ENCODE measurements at places on chromosomes 12 and 14.

- no peak for DNase-seq
Measured at GRCh38 chr14:63501429-63501828, 41.7 kb downstream of the PPP2R5E start.

- DNase-seq = no peak
Measured at GRCh38 chr14:100214770-100215083, 24.2 kb upstream of the YY1 start.

DNA sequence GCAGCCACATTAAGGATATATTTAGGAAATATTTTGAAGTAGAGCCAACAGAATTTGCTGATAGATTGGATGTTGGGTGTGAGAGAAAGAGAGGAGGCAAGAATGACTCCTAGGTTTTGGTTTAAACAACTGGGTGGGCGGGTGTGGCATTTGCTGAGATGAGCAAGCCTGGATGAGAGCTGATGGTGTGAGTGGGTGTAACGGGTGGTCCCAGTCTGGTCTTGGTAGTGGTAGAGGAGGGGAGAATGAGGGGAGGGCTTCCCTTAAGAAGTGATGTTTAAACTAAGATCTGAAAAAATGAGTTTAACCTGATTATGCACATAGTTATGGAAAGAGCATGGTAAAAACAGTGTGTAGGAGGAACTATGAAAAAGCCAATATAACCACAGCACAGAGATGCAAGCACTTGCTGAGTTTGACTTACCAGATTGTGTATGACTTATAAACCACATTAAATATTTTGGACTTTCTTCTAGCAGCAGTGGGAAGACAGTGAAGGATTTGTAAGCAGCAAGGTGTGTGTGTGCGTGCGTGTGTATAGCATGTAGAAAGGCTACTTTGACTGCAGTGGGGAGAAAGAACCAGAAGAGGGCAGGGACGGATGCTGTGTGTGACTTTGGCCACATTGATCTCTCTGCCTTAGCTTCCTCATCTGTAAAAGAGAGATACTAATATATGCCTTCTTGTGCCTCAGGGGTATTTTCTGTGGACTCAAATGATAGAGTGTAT, 139.7 kb downstream of the PRIMA1 start:
- peak; percentile 50 for DNase-seq

- DNase-seq = peak; percentile 62
Measured at GRCh38 chr14:21069388-21070082, 569 bp upstream of the ARHGEF40 start.

DNA sequence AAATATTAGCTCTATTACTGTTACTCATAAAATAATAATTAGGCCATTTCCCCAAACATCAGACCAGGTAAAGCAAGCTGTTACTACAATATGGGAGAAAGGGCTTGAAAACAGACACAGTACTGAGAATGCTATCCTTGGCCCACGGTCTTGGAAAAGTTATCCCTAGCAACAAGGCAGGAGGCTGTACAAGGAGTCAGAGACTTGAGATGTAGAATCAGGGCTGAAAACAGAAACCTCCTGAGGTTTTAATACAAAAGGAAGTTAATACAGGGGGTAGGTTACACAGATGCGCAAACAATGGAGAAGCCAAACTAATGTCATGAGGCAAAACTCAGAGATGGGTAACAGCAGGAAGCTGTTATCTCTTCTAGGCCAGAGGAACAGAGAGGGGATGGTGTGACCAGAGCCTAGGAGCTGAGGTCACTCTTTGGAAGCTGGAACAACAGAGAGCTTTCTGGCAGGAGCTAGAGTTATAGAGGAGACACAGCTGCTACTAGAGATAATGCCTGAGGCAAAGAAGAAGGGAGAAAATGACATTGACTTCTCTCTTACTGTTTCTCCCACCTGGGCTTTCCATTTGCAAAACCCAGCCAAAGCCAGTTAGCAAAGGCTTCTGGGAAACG, 248.8 kb downstream of the SUDS3 start:
- DNase-seq = no peak

DNA sequence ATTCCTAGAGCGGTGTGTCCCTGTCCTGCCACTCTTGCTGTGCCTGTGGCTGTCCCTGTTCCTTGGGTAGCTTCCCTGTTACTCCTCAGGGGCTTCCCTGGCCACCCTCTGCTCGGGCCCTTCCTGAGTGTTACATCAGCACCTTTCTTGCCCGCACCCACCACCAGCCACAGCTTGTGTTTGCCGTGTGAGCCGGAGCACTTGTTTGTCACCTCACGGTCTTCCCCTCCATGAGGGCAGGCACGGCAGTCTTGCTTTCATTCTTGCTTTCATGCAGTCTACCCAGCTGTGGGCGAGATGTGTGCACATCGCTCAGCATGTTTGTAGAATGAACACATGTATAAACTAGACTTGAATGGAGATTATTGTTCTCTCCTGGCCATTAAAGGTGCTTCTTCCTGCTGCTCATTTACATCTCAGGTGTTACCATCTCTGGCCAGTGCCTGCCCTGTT, 42.0 kb downstream of the TRAF3 start:
- no peak for DNase-seq

DNA sequence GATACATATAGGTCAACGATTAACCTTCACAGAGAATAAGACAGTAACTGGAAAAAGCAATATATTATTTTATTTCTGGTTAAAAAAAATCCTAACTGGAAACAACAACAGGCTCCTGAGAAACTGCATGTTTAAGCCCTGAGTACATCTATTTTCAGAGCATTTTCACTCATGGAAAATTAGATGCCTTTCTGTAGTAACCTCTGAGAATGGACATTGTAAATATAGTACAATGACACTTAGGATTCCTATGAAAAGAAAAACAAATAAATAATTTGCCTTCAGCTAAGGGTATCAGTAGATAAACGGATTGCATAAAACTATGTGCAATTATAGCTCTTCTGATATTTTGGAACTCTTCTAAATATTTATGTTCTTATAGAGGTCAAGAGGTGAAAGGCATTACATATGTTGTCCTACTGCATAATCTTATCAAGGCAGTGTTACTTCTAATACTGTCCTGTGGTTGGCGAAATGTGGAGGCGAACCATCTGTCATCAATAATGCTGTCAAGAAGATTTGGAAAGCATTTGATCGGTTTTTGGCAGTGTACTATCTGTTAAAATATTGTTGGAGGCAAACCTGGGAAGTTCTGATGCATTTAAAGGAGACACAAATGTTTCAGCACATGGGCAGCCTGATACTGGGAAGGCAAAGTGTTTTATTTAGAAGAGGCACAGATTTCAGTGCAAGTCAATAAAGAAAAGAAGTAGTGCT, 381.8 kb downstream of the BTG1 start:
- DNase-seq = peak; percentile 60

- no peak for DNase-seq
Measured at GRCh38 chr14:67539116-67539515, 6.0 kb downstream of the PLEKHH1 start.

- DNase-seq = peak; percentile 23
Measured at GRCh38 chr14:23321572-23322547, 603 bp downstream of the PABPN1 start.

DNA sequence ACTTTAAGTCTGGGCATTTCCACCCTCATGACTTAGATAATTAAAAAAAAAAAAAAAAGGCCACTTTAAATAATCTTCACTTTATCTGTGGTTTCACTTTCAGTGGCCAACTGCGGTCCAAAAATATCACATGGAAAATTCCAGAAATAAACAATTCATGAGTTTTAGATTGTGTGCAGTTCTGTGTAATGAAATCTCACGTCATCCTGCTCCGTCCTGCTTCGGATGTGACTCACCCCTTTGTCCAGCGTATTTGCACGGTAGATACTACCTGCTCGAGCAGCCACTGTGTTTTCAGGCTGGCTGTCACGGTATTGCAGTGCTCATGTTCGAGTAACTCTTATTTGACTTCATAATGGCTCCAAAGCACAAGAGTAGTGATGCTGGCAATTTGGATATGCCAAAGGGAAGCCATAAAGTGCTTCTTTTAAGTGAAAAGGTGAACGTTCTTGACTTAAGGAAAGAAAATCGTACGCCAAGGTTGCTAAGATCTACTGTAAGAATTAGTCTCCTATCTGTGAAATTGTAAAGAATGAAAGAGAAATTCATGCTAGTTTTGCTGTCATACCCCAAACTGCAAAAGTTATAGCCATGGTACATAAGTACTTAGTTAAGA, 2.4 kb downstream of the E2F7 start:
- no peak for DNase-seq

GRCh38 chr14:21106498-21107282, 5.8 kb downstream of the TMEM253 start:
- DNase-seq = peak; percentile 94

DNA sequence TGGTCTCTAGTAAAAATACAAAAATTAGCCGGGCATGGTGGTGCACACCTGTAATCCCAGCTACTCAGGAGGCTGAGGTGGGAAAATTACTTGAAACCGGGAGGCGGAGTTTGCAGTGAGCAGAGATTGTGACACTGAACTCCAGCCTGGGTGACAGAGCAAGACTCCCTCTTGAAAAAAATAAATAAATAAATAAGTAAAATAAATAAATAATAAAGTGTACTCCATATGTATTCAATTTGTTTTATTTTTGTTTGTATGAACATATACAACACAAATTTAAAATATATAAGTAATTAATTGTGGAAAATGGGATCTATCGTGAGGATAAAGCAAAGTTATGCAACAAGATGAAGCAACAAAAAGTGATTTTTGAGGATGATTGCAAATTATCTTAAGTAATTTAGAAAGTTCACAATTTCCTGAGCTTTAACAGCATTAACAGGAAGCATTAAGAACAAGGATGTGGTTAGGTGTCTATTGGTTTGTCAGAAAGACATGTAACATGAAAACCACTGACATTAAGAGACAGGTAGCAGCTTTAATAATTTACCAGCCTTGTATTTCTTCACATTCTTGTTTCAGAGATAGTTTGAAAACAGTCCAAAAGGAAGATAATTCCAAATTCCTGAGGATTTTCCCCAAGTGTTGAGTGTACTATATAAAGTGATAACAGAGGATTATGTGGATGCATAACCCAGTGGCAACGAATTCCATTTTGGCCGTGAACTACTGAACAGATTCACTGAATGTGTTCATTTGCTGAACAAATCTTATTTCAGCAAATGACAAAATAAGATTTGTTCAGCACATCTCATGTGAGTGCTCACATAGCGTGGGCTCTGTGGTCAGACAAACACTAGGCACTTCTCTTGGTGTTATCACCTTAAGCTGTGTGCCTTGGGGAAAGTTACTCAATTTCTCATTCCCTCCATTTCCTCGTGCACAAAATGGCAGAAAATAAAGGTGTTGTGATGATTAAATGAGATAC, 68.6 kb upstream of the RESF1 start:
- DNase-seq = no peak

DNA sequence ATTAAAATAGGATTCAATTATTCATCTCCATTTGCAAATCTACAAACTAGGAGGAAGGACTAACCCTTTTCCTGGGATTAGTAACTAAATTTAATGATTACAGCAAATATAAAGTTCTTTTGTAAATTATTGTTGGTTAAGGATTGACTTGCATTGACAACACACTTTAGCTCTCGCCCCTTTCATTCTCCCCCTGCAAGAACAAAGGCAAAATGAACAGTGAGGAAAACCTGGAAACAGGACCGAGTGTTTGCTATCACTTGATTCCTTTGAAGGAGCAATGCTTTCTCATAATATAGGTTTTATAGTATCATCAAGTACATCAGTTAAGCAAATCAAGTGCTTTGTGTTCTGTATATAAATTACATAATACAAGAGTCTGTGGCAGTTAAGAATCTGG, 7.4 kb upstream of the COX16 start:
- DNase-seq = no peak

- no peak for DNase-seq
Measured at GRCh38 chr14:105461903-105462302, 12.7 kb upstream of the CRIP2 start.

- DNase-seq = no peak
Measured at GRCh38 chr12:88418856-88419497, 161.3 kb downstream of the KITLG start.

DNA sequence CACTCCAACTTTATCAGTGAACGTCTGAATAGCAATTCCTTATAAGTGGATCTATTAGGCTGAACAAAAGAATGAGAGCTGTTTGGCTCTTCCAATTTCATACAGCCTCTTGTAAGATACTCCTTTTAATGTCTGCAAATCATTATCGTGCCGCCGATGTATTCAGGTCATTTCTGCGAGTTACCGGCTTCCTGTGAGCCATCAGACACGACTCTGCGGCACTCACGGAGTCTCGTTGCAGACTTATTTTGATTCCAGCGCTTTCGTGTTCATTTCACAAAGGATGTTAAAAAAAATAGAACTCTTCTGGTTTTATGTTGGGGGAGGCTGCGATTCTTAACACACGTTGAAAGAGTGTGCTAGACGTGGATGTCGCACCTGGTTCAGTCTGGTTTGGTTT, 106.6 kb downstream of the GLT1D1 start:
- DNase-seq = no peak

DNA sequence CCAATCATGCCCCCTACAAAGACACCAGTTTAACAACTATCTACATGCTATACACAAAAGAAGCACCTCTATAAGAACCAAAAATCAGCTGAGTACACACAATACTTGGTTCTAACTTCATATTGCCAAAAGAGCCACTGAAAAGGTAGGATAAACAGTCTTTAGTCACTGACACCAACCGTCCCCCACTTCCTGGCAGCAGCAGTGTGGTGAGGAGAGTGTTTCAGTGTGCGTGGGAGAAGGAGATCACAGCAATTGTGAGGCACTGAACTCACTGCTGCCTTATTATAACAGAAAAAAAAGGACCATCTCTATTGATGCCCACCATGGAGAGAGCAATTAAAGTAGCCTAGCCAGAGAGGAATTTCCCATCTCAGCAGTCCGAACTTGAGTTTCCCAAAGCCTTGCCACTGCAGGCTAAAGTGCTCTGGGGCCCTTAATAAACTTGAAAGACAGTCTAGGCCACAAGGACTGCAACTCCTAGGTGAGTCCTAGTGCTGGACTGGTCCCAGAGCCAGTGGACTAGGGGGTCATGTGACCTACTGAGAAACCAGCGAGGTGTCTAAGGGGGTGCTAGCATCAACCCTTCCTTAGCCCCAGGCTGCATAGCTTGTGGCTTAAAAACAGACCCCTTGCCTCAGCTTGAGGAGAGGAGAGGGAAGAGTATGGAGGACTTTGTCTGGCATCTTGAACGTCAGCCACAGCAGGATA, 37.1 kb upstream of the LMNTD1 start:
- DNase-seq = no peak

DNA sequence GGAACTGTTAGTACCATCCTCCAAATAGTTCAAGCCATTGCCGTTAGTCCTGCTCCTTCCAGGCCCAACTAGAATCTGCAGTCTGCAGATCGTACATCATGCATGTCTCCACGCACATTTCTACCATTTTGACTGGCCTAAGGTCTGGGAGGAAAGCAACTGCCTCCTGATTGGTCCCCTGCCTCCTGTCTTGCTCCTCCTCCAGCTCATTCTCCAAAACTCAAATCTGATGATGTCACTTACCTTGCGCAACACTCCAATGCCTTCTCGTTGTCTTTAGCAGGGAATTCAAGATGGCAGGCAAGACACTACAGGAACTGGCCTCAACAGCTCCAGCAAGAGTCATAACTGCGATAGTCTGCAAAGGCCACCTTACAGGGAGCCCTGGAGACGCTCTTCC, 9.7 kb upstream of the HCAR1 start:
- DNase-seq = no peak

GRCh38 chr12:128829861-128830504, 6.2 kb upstream of the SLC15A4 start:
- no peak for DNase-seq
